ENCODE measurements at places on chromosomes 7 and 10.

- DNase-seq = no peak
These were observed 18.4 kb downstream of the GIMAP5 start for GRCh38 chr7:150755473-150756099.

GRCh38 chr10:132570771-132571649, 33.4 kb downstream of the INPP5A start:
- no peak for DNase-seq

DNA sequence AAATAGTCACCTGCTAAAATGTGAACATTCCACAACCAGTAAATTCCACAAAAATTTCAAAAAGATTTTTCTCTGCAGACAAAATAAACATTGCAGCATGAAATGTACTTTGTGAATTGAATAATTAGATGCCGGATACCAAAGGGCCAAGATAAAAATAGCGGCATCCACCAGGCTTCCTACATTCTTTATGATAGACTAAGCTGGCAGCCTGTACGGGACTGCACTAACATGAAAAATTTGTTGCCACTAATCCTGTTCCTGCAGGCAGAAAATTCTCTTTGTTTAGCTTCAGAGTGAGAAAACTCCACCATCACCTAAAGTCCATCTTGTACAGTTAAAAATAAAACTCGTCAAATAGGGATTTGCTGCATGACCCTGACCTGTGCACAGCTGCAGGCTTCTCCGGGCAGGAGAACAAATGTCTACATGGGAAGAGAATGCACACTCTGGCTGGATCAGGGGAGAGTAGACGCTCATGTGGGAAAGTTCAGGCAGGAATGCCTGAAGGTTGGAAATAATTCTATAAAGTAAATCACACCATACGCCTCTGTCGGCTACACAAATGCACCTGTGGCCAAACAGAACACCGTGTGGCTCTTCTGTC, 15.6 kb upstream of the ADO start:
- no peak for DNase-seq

DNA sequence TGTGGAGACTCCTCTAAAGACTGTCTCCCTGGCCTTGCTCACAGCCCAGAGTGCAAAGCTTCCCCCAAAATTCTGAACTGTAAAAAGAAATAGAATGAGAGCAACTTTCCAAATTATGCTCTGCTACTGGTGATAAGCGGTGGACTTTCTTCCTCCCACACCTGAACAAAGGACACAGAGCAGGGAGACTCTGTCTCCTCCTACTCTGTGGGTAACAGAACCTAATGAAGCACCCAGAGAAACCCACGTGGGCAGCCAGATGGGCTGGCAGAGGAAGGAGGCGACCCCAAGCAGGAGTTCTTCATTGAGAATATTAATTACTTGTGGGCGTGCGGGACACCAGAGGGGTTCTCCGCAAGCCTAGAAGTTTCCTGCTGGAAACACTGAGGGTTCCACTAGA, 139.5 kb downstream of the KMT2E start:
- no peak for DNase-seq

DNA sequence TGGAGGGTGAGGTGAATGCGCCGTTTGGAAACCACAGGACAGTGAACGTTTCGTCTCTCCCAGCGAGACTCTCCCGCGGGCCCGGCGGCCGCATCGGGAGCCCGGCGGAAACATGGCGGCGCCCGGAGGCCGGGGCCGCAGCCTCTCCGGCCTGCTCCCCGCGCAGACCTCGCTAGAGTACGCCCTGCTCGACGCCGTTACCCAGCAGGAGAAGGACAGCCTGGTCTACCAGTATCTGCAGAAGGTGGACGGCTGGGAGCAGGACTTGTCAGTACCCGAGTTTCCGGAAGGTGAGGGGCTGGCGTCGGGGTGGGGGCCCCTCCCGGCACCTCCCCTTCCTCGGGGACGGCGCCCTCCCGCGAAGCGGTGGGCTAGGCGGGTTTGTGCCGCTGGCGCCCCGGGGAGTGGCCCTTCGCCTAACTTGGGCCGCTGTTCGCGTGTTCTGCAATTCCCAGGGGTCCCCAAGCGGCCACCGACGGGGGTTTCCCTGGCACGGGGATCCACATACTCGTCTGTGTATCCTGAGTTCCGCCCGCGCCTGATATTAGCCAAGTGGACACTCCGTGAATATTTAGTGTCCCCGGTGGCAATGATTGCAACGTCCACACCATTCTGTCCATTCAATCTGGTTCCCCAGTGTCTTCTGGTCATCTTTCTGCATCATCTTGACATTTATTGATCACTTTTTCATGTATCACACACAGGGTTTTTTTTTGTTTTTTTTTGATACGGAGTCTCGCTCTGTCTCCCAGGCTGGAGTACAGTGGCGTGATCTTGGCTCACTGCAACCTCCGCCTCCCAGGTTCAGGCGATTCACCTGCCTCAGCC, 514 bp downstream of the NHLRC2 start:
- DNase-seq = no peak

DNA sequence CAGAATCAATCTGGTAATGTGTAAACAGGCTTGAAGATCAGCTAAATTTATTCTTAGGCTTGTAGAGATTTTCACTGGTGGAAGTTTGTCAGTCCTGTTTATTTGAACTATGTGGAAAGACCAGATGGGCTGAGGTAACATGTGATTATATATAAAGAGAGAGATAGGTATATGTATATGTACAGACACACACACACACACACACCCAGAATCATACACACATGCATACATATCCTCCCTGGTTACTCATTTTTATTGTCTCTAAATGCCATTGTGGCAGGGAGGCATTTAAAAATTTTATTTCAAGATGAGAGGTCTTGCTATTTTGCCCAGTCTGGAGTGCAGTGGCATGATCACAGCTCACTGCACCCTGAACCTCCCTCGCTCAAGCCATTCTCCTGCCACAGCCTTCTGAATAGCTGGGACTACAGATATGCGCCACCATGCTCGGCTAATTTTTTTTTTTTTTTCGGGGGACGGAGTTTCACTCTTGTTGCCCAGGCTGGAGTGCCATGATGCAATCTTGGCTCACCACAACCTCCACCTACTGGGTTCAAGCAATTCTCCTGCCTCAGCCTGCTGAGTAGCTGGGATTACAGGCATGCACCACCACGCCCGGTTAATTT, 78.1 kb upstream of the CYTH3 start:
- no peak for DNase-seq

- DNase-seq = no peak
These were observed 17.6 kb upstream of the ELOVL3 start for GRCh38 chr10:102208311-102209035.

DNA sequence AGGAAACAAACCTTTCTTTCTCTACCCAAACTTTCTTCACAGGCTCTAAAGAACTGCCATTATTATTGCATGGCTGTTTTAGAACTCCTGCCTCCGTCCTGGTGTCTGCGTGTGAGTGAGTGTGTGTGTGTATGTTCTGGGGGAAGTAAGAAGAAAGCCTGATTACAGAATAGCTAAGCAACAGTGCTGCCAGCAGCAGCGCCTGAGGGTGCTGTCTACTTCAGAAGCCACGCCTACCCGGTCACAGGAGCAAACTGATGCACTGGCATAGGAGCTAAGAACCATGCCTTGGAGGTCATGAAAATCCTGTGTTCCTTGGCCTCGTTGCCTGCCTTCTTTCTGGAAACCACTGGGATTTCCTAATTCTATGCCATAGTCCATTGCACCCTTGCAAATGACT, 25.2 kb downstream of the LIPK start:
- no peak for DNase-seq

DNA sequence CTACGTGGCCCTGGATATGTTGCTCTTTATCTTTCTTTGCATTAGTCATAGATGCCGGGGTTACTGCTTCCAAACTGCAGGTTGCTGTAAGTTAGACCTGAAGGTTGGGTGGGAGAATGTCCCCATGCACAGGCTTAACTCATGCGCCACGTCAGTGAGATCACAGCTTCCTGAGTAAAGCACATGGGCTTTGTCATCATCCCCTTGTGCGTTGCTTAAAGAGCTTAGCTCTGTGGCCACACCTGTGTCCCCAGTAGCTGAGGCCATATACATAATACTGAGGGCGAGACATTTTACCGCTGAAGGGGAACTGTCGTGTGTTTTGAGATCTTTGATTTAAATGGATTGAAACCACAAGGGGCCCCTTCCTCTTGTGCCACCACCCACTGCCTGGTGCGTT, 45.8 kb upstream of the BTBD16 start:
- DNase-seq = no peak

- no peak for DNase-seq
These were observed 29.7 kb upstream of the CALN1 start for GRCh38 chr7:72441791-72442190.

DNA sequence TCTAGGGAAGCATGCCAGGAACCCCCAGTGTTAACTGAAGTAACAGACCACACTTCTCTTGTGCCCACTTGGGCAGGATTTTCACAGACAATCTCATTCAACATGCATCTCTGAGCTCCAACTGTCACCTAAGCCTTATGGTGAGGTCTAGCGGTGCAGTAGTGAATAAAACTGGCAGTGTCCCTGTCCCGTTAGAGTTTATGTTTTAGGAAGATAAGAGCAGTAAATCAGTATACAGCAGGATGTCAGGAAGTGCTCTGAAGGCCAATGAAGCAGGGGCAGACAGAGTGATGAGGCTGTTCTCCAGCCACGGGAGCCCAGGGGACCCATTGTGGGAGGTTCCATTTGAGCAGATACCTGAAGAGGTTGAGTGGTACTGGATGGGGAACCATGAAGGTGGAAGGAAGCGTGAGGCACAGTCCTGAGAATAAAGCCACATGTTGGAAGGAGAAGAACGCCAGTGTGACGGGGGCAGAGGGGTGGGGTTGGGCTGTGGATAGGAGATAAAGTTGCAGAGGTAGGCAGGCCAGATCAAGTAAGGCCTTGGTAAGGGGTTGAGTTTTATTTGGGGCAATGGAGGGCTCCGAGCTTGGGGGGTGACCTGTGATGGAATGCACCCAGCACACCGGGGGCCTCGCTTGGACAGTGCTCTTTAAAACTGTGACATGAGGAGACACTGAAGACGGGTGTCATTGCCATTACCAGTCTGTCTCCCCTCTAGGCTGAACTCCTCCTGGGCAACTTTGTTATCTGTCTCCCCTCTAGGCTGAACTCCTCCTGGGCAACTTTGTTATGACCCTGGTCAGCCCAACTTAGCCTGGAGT, 6.6 kb downstream of the GDF10 start:
- DNase-seq = no peak

- DNase-seq = no peak
These were observed 37.5 kb downstream of the STK32C start for GRCh38 chr10:132270256-132270655.

DNA sequence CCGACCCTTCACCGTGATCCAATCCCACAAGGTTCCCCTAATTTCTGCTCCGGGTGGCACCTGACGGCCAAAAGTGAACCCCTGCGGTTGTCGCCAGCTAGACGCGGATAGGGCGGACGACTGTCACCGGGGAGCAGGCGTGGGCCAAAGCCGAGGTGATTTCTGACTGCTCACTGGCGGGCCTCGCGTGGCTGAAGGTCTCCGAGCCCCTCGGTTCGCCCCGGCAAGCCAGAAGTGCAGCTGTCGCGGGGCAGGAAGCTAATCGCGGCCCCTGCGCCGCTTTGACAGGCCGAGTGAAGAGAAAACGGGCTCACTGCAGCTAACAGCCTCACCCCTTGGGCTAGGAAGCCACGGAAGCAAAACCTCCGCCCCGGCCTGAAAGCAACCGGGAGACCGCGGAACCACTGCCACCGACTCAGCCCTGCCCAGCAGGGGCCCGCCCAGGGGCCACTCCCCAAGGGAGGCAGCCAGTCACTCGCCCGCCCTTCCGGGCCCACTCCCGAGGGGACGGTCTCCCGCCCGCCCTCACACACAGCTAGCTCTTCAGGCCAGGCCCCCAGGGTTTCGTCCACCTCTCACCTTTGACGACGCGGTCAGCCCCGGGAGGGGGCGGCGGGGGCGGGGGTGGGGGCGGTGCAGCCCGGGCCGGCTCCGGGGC, 469 bp downstream of the PPP3CB start:
- DNase-seq = peak; percentile 63

- DNase-seq = no peak
These were observed 271.6 kb downstream of the RPS24 start for GRCh38 chr10:78305311-78305710.

- no peak for DNase-seq
These were observed 9.2 kb downstream of the BNIP3 start for GRCh38 chr10:131972474-131973071.

GRCh38 chr10:69051303-69051702, 36.6 kb upstream of the SRGN start:
- no peak for DNase-seq

DNA sequence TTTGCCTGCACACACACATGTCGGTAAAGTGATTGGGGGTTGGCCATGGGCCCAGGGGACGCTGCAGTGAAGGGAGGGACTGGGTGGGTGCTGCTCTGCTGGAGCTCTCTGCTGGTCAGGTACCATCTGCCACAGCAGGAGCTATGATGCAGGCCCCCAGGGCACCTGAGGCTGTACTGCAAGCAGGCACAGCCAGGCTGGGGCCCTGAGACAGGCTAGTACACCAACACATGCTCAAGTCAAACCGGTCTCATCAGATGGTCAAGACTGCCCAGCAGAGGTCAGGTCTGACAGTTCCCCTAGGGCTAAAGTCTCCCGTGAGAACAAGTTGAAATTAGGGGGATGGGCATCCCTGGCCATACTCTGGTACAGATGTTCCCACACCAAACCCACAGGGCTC, 118.3 kb upstream of the THSD7A start:
- DNase-seq = no peak

- no peak for DNase-seq
These were observed 72.7 kb upstream of the PALS2 start for GRCh38 chr7:24500599-24500998.

DNA sequence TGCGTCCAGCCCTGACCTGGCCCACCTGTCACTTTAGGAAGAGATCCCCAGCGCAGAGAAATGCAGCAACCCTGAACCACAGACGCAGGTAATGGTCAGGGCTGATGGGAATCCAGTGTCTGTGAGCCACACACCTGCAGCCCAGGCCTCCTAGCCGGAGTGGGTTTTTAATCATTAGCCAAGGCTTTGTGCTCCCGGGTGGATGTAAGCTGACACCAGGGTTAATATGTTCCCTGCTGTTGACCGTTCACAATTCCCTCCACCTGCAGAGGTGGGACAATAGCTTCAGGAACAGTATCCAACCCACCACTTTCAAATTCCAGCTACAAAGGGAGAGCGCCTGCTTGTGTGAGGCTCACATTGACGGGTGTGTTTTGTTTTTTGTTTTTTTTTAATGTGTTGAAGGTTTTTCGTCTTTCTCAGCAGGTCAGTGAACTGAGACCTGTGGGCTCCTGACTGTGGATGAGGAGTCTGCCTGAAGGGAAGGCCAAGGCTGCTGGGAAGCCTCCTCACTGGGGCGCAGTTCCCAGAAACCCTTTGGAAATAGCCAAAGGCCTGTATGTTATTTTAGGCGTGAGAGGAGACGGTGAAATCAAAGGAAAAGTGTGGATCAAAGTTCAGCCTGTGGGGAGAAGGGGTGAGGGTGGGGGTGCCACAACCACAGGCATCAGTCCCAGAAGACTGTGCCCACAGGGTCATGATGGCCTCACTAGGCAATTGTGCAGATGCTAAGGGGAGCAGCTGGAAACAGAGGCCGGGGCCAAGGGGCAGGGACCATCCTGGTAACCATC, 111.1 kb downstream of the TNS3 start:
- no peak for DNase-seq

Data from activated naive CD4-positive, alpha-beta T cell (primary cell).